ENCODE measurements at places on chromosomes 1 and 21. TPM values are rescaled to one million over a fixed set of nuclear protein-coding genes. Genes with fewer than 3 reads are reported as not detected.

DNA sequence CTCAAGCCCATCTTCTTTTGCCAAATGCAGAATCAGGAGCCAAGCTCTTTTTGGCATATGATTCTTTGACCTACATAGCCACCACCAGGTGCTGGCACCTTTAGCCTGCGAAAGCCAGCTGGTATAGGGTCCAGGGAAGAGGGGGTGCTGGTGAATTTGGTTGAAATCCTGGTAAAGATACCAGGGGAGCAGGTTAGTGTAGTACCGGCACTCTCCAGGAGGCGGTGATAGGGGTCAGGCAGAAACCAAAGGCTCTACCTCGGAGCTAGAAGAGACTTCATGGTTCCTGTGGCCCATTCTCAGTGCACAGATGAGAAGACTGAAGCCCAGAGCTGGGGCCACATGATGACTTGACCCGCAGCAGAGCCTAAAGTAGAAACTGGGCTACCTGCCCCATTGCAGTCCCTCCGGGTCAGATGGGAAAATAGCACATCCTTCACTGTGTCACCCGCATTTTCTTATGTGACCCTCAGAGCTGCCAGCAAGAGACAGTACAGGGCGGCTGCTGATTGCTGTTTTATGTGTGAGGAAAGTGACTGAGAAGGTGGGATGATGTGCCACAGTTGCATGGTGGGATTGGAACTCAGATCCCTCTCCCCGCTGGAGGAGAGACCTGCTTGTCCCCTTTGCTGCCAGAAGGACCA lies 36.0 kb upstream of the IL19 start:
- DNase-seq, result peak; percentile 77
- H3K36me3 ChIP-seq, result peaks cover 37% of the 10 kb centered on the region
- H3K27ac ChIP-seq, result no peak overlapping the region
- peaks cover 13% of the 10 kb centered on the region for H3K4me1 ChIP-seq
- no peaks in the 10 kb centered on the region for H3K27me3 ChIP-seq
- H3K4me3 ChIP-seq, result no peak overlapping the region

UTS2 gene
- not detected for total RNA-seq

SLC50A1 gene
- total RNA-seq, result 72.0 TPM

GRCh38 chr1:86455073-86455472 lies 13.7 kb upstream of the CLCA1 start:
- no peak overlapping the region for H3K27ac ChIP-seq
- DNase-seq, result no peak
- H3K4me1 ChIP-seq, result no peaks in the 10 kb centered on the region
- H3K4me3 ChIP-seq, result no peak overlapping the region
- H3K27me3 ChIP-seq, result no peaks in the 10 kb centered on the region

GRCh38 chr1:32357614-32358013 lies 4.7 kb downstream of the FAM229A start:
- peaks cover 36% of the 10 kb centered on the region for H3K36me3 ChIP-seq
- no peak for DNase-seq
- peaks cover 28% of the 10 kb centered on the region for H3K4me1 ChIP-seq
- no peaks in the 10 kb centered on the region for H3K27me3 ChIP-seq
- no peak overlapping the region for H3K4me3 ChIP-seq
- no peak overlapping the region for H3K27ac ChIP-seq

- H3K27me3 ChIP-seq, result no peaks in the 10 kb centered on the region
- no peaks in the 10 kb centered on the region for H3K4me1 ChIP-seq
- peaks cover 13% of the 10 kb centered on the region for H3K36me3 ChIP-seq
Measured at GRCh38 chr21:42570841-42571387, 57.3 kb downstream of the SLC37A1 start.

DNA sequence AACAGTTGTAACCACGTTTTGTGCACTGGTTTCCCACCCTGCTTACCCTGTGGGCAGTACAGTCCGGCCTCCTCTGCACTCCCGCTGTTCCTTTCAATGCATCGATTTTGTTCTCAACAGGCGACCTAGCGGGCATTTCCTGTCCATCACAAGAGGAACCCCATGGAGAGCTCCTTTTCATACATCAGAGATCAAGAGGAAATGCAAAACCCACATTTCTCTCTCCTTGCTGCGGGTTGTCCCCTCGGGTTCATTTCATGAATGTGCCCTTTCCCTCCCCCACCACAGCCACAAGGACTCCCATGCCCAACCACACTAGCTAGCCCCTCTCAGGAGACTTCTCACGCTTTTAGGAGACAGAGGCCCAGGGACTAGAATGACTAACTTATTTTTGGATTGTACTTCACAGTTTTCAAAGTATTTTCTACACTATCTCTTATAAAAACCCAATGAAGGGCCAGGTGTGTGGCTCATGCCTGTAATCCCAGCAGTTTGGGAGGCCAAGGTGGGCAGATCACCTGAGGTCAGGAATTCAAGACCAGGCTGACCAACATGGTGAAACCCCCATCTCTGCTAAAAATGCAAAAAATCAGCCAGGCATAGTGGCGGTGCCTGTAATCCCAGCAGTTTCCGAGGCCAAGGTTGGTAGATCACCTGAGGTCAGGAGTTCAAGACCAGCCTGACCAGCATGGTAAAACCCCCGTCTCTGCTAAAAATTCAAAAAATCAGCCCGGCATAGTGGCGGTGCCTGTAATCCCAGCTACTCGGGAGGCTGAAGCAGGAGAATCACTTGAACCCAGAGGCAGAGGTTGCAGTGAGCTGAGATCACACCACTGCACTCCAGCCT lies 18.4 kb downstream of the ATP1A4 start:
- no peak for DNase-seq
- H3K4me3 ChIP-seq, result no peak overlapping the region
- no peaks in the 10 kb centered on the region for H3K36me3 ChIP-seq
- no peak overlapping the region for H3K27ac ChIP-seq

GRCh38 chr1:30523055-30524020 lies 200.0 kb downstream of the MATN1 start:
- no peak overlapping the region for H3K4me3 ChIP-seq
- DNase-seq, result no peak
- H3K27ac ChIP-seq, result no peak overlapping the region
- no peaks in the 10 kb centered on the region for H3K4me1 ChIP-seq
- no peaks in the 10 kb centered on the region for H3K36me3 ChIP-seq

GRCh38 chr1:3312898-3313575 lies 141.4 kb upstream of the ARHGEF16 start:
- H3K4me1 ChIP-seq, result peaks cover 10% of the 10 kb centered on the region
- peak; percentile 86 for DNase-seq
- peaks cover 16% of the 10 kb centered on the region for H3K27me3 ChIP-seq
- H3K4me3 ChIP-seq, result no peak overlapping the region

PROX1 gene
- total RNA-seq, result 0.29 TPM

DNA sequence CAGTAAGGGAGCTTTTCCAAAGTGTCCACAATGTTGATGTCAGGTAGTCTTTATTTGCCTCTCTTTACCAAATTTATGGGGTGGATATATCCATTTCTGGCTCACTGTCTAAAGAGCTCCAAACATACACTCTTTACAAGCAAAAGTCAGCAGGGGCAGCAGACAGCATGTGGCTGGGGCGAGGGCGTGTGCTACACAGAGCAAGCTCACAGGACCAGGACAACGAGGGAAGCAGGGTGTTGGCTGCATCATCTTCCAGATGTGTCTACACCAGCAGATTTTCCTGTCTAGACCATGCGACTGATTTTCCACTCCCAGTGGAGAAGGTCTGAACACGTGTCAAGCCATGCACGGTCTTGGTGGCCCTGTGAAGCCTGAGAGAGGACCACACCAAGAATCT lies 123.8 kb downstream of the TRABD2B start:
- DNase-seq, result no peak
- no peaks in the 10 kb centered on the region for H3K27me3 ChIP-seq
- H3K4me1 ChIP-seq, result peaks cover 61% of the 10 kb centered on the region
- H3K36me3 ChIP-seq, result peaks cover 11% of the 10 kb centered on the region
- H3K27ac ChIP-seq, result peak overlapping the region; percentile 30

LRRN2 gene
- not detected for total RNA-seq
